ENCODE measurements at places on chromosomes 13 and 19. TPM values are rescaled to one million over a fixed set of nuclear protein-coding genes. Genes with fewer than 3 reads are reported as not detected.

- no peak overlapping the region for H3K4me3 ChIP-seq
- no peaks in the 10 kb centered on the region for H3K36me3 ChIP-seq
- no peaks in the 10 kb centered on the region for H3K4me1 ChIP-seq
- H3K27ac ChIP-seq = no peak overlapping the region
- no peak for DNase-seq
- H3K27me3 ChIP-seq = no peaks in the 10 kb centered on the region
These were observed 33.0 kb upstream of the IGFL1 start for GRCh38 chr19:46196410-46197124.

- H3K4me1 ChIP-seq = no peaks in the 10 kb centered on the region
- DNase-seq = no peak
- no peaks in the 10 kb centered on the region for H3K36me3 ChIP-seq
- H3K27ac ChIP-seq = no peak overlapping the region
- H3K4me3 ChIP-seq = no peak overlapping the region
These were observed 69.9 kb upstream of the TSC22D1 start for GRCh38 chr13:44646044-44646443.

DNA sequence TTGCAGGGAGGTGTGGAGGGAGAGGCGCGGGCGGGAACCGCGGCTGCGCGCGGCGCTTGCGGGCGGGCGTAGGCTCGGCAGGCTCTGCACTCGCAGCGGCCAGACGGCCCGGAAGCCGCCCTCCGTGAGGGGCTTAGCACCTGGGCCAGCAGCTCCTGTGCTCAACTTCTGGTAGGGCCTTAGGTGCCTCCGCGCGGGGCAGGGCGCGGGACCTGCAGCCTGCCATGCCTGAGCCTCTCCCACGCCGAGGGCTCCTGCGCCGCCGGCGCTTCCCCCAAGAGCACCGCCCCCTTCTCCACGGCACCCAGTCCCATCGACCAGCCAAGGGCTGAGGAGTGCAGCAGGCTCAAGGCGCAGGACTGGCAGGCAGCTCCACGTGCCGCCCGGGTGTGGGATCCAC lies 940.8 kb upstream of the PCDH9 start:
- no peak overlapping the region for H3K4me3 ChIP-seq
- H3K27ac ChIP-seq = no peak overlapping the region
- DNase-seq = no peak
- no peaks in the 10 kb centered on the region for H3K27me3 ChIP-seq
- no peaks in the 10 kb centered on the region for H3K4me1 ChIP-seq

- H3K4me1 ChIP-seq = no peaks in the 10 kb centered on the region
- DNase-seq = no peak
These were observed 249.3 kb upstream of the HTR2A start for GRCh38 chr13:47146136-47146535.

- no peaks in the 10 kb centered on the region for H3K27me3 ChIP-seq
- no peak overlapping the region for H3K27ac ChIP-seq
- no peak for DNase-seq
- no peak overlapping the region for H3K4me3 ChIP-seq
These were observed 2.3 kb upstream of the EFNA2 start for GRCh38 chr19:1283207-1283916.

Gene ZNF69
- total RNA-seq = 10.8 TPM

- H3K27me3 ChIP-seq = no peaks in the 10 kb centered on the region
- H3K4me1 ChIP-seq = no peaks in the 10 kb centered on the region
- DNase-seq = no peak
- H3K36me3 ChIP-seq = no peaks in the 10 kb centered on the region
These were observed 6.8 kb upstream of the MRPS31 start for GRCh38 chr13:40777809-40778175.
